ENCODE measurements at places on chromosomes 6 and 20.

DNA sequence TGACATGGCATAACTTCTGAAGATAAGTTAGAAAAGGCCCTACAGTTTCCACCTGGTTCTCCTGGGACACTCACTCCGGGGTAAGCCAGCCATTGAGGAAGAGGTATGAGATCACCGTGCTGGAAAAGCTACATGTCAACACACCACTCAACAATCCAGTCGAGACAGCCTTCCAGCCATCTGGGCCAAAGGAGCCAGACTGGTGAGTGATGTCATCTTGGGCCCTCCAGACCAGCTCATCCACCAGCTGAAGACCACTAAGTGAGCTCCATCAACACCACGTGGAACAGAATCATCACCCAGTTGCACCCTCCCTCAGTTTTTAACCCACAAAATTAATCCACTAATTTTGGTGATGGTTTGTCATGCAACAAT, 32.3 kb upstream of the RSPO4 start:
- DNase-seq: no peak

DNA sequence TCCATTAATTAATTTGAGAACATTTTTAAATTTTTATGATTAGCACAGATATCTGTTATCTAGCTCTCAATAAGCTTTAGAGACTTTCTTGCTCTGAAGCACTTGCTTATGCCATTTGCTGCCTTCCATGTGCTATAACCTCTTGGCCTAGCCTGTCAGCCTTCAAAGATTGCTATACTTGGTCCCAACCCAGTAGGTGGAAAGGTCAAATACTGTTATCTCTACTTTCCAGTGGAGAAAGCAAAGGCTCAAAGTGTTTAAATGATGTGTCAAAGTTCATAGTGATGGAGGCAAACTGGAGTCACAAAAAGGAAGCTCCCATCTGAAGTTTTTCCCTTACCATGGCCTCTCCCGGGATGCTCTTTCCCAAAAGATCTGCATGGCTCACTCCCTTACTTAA, 125.1 kb downstream of the PKHD1 start:
- DNase-seq: no peak

GRCh38 chr6:137390334-137390733, 103.9 kb downstream of the OLIG3 start:
- no peak for DNase-seq

DNA sequence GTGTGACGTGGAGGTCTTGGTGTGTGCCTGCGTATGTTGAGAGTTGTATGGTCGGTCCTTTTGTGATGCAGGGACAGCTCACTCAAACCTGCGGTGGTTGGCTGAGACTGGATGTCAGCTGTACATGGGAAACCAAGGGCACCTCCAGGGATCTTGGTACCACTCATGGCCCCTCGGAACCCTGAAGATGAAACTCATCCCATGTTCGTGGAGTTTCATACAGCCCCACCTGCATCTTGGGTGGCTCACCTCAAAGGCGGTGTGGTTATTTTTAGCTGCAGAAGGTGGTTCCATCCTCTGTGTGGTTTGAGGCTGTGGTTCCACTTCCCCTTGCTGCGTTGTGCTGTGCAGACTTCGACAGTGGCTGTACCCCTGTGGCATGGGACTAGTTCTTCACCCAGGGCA, 52.6 kb upstream of the SLC22A1 start:
- peak; percentile 33 for DNase-seq

DNA sequence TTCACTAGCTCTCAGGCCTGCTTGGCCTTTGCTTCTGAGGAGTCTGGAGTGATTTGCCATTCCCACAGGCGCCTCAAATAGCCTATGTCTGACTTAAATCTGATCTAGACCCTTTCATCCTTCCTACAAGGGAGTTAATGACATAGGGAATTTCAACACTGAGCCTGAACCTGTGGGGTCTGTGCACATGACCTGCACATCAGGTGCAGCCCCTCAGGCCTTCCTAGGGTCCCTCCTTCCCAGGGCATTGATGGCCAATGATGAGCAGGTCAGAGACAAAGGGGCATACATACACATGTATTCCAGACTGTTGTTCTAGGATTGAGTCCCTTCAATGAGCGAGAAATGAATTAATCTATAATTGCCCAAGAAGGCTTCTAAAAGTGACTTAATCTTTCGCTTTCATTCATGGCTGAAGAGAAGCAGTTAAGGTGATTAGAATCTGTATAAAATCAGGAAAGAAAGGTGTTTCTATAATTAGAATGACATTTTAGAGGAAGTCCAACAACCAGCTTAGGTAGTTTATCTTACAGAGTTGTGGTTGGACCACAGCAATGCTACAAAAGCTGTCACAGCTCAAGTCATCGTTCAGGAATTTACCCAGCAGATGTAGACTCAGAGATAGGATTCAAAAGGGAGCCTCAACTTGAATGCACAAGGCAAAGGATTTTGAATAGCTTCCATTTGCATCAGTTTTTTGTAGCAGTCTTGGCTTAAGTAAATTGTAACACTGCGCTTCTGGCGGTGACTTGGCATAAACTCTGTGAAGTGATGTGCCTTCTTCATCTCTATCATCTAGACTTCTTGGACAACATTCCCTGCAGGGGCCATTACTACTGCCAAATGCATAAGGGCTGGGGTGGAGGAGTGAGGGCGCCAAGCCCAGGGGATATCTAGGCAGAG, 27.0 kb upstream of the TBC1D7 start:
- DNase-seq: no peak

GRCh38 chr6:107156617-107157016, 41.3 kb upstream of the BEND3 start:
- DNase-seq: no peak

- no peak for DNase-seq
Observed at GRCh38 chr20:3209946-3210317, 634 bp downstream of the ITPA start.

- DNase-seq: no peak
Observed at GRCh38 chr6:11722220-11722619, 56.4 kb downstream of the ADTRP start.

GRCh38 chr6:112634376-112634775, 287.2 kb downstream of the RFPL4B start:
- no peak for DNase-seq

- DNase-seq: no peak
Observed at GRCh38 chr20:52668626-52669025, 303.5 kb upstream of the TSHZ2 start.

GRCh38 chr6:166989427-166990032, 9.7 kb upstream of the CEP43 start:
- peak; percentile 56 for DNase-seq

- no peak for DNase-seq
Observed at GRCh38 chr6:170584954-170585498, 589 bp upstream of the PDCD2 start.

GRCh38 chr6:15574023-15574422, 88.8 kb downstream of the DTNBP1 start:
- DNase-seq: no peak

- no peak for DNase-seq
Observed at GRCh38 chr20:48737434-48738093, 90.2 kb downstream of the PREX1 start.

GRCh38 chr6:138590796-138591709, 91.8 kb upstream of the NHSL1 start:
- DNase-seq: peak; percentile 31

DNA sequence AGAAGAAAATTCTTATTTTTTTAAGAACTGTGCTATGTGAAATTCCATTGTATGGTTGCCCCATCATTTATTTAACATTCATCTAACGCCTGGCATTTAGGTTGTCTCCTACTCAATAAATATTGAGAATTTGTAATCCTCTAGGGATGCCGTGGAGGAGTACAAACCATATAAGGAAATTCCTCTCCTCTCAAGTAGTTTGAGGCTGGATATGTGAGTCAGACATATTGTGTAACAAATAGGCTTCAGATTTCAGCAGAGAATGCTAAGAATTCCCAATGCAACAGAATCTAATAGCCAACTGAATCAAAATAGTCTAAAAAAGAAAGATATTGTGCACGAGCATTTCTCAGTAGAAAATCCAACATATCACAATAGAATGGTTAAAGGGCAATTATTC, 174.7 kb downstream of the OTOR start:
- DNase-seq: no peak
